Progenitor cell of endocrine pancreas (in vitro differentiated cells): ENCODE measurements at places on chromosomes 5 and 9. TPM values are rescaled to one million over a fixed set of nuclear protein-coding genes. Genes with fewer than 3 reads are reported as not detected.
A peak's percentile ranks its signal among the peaks of the same experiment; 100 is the strongest.

DNA sequence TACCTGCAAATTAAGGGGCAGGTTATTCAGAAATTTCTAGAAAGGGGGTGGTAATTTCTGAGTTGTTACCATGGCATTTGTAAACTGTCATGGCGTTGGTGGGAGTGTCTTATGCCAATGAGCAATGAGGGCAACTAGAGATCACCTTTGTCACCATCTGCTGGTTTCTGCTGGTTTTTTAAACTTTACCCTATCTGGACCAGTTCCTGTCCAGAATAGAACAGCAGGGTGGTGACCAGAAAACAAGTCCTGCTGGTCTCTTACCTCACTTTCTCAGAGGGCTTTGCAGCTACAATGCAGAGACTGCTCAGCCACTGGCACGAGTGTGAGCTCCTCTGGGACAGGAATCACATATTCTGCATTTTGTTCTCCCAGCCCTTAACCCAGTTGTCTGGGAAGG, 51.4 kb downstream of the FAM114A2 start:
- no peak for DNase-seq

GRCh38 chr9:9522406-9522805, 1090.4 kb downstream of the PTPRD start:
- DNase-seq, result no peak

GRCh38 chr5:125575171-125575890, 828.9 kb upstream of the ZNF608 start:
- no peak for DNase-seq

- DNase-seq, result no peak
These were observed 815 bp upstream of the URM1 start for GRCh38 chr9:128370367-128370751.

RPS14 gene
- 1,941 and 2,072 TPM in 2 replicates for total RNA-seq

- DNase-seq, result peak; percentile 11
These were observed 183.5 kb downstream of the TRIM32 start for GRCh38 chr9:116870566-116870965.

DNA sequence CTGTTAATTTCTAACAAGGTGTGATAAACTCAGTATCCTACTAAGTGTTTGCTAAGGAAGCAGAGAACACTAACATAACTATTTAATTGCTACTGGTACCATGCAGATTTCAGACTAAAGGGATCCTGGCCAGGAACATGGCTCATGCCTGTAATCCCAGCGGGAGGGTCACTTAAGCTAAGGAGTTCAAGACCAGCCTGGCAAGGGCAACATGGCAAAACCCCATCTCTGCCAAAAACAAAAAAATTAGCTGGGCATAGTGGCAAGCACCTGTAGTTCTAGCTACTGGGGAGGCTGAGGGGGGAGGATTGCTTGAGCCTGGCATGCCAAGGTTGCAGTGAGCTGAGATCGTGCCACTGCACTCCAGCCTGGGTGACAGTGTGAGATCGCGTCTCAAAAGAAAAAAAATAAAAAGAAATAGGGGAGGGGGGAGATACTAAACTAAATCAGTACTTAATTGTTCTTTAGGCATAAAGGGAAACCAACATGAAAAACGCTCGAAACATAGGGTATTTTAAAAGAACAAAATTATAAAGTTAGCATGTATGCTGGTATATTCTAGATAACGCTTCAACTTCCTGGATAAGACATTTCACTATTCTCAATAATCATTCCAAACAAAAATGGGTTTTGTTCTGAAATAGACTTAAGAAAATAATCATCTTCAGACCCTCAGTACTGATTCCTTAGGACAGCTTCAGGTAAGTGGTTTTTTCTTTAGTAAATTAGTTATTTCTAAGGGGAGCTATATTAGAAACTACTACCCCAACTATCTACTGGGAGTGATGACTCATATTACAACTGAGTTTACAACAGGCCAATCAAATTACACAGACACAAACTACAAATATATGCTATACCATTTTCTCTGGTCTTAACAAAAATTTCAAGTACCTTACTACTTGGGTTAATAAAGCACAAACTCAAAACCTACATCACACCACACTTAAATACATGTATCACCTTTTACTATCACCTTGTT, 3.5 kb downstream of the PANK3 start:
- DNase-seq, result no peak

IFNA2 gene
- total RNA-seq, result not detected in 2 replicates

SPINK6 gene
- not detected in 2 replicates for total RNA-seq
